ENCODE measurements at places on chromosomes 13 and 19.

GRCh38 chr13:78689011-78689410, 30.1 kb upstream of the OBI1 start:
- DNase-seq, result peak; percentile 13

- DNase-seq, result no peak
These were observed 161.5 kb downstream of the MZT1 start for GRCh38 chr13:72565893-72566292.

GRCh38 chr19:3459089-3459881, 21.0 kb downstream of the SMIM24 start:
- DNase-seq, result no peak

- DNase-seq, result no peak
These were observed 6.1 kb downstream of the MZF1 start for GRCh38 chr19:58566989-58567388.

GRCh38 chr13:55652657-55653056, 1488.1 kb upstream of the PRR20A start:
- DNase-seq, result no peak

- no peak for DNase-seq
These were observed 18.8 kb upstream of the MED4 start for GRCh38 chr13:48113756-48114130.

DNA sequence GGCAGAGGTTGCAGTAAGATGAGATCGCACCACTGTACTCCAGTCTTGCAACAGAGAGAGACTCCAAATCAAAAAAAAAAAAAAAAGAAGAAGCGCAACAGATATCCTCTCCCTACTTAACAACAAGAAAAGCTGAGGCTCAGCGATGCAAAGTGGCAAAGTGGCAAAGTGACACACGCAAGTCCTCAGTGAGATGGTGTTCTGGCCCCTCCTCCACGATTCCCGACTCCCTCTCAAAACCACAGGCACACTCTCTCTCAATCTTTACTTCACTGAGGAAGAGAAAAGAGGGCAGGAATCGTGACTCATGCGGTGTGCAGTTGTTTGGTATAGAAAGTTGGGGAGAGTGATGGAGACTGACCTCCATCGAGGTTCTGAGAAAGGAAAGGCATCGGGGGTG, 12.6 kb downstream of the FFAR2 start:
- DNase-seq, result no peak

DNA sequence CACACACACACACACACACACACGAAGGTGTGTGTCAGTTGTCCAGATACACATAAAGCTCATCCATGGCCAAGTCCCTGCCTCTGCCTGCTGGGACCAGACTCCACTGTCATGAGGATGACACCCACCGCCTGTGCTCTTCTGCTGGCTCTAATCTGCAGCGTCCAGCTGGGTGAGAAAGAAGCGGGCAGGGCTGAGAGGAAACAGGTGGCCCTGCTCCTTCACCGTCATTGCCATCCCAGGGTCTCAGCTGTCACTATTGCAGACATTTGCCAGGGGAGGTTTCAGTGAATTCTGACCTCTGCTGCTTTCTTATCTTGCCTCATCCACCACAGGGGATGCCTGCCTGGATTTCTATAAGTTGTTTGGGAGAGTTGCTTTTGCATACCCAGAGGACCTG, 31.4 kb downstream of the SCGB2B2 start:
- DNase-seq, result no peak

DNA sequence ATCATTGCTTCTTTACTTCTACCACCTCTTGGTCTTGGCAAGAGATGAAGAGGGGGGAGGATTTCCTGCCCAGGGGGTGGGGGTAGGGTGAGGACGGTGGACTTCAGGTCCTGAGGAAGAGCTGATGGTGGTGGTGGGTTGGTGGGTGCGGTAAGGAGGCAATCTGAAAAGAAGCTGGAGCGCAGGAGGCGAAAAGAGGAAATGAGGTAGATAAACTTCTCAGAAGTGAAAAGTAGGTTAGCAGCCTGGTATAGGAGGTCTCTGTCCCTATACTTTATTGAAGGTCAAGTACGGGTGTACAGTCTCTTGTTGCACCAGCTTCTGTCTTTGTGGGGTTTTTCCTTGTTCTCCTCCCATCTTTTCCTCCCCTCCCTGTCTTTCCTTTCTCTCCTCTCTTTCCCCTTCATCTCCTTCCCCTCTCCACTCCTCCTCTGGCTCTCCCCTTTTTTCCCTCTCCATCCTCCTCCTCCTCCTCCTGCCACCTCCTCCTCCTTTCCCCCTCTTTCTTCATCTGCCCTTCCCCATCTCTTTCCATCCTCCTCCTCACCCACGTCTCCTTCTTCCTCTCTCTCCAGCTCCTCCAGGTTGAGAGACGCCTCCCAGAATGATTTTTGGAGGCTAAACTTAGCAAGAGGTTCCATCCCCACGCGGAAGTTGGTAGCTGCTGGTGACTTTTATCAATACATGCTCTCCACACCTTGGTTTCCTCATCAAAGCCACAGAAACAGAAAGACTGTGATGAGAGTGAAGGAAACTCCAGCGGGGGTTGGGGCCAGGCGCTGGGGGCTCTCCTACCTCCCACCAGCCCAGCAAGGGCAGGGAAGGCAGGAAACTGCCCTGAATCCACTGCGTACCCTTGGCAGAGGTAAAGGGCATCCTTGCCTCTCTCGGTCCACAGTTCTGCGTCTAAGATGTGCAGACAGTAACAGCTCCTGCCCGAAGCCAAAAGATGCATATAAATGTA, 15.3 kb downstream of the TNFSF14 start:
- DNase-seq, result no peak

GRCh38 chr13:42275506-42275905, 3.6 kb downstream of the AKAP11 start:
- DNase-seq, result no peak

- no peak for DNase-seq
These were observed 45.4 kb upstream of the MIR17HG start for GRCh38 chr13:91302111-91302510.

GRCh38 chr13:99834246-99834645, 137.3 kb downstream of the ZIC5 start:
- DNase-seq, result no peak

DNA sequence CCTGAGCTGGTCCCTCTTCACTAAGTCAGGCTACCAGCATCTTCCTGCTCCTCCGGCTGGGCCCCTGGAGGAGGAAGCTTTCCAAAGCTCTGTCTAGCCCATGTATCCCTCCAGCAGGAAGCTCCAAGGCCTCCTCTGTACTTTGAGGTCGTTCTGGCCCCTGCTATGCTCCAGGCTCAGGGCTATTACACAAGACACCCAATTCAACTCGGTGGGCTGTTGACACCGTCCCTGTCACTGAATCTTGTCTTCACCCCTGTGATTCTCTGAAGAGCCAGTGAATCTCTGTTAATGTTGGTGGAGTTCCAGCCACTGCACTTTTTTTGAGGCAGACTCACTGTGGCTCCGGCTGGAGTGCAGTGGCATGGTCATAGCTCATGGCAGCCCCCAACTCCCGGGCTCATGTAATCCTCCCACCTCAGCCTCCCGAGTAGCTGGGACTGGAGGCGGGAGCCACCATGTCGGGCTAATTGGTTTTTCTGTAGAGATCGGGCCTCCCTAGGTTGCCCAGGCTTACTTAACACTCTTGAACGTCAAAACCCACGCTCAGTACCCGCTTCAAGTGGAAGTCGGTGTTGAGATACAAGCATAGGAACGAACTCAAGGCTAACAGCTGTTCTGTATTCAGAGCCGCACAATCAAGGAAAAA, 512 bp upstream of the REX1BD start:
- no peak for DNase-seq

- DNase-seq, result no peak
These were observed 24.1 kb downstream of the LGALS16 start for GRCh38 chr19:39679791-39680168.

DNA sequence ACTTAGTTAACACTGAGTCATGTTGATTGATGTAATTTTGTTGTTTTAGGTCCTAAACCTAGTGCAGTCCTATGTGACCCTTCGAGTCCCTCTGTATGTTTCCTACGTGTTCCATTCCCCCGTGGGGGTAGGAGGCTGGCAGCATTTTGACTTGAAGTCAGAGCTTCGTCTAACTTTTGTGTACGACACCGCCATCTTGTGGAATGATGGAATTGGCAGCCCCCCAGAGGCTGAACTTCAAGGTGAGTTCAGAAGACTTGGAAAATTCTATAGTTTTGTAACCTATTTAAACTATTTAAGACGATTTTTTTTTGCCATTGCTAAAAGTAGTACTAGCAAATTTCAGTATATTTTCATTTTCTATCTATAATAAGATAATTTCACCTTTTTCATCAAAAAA, 117.9 kb downstream of the STOML3 start:
- DNase-seq, result peak; percentile 13

All from 8988T (cell line).